Activated naive CD4-positive, alpha-beta T cell treated with anti-CD3 and anti-CD28 coated beads for 36 hours (primary cell): ENCODE measurements at places on chromosomes 2 and 18. TPM values are rescaled to one million over a fixed set of nuclear protein-coding genes. Genes with fewer than 3 reads are reported as not detected.
A peak's percentile ranks its signal among the peaks of the same experiment; 100 is the strongest.

DNA sequence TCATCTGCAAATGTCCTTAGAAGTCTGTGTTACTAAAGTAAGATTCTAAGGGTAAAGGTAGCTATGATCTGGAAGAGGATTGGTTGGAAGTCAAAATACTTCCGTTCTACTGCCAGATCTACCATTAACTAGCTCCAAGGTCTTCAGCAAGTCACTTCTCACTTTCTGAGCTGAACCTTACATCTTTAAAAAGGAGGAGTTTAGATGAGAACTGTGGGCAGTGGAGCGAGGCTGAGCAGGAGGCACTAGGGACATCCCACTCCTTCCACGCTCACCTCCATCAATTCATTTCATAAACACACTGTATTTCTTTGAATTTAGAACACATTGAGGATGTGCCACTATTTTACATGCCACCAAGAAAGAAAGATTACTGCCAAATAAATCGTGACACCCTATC is 143.0 kb downstream of the ABCA12 start:
- H3K4me1 ChIP-seq = no peaks in the 10 kb centered on the region
- no peak for DNase-seq
- H3K27me3 ChIP-seq = peaks cover 1% of the 10 kb centered on the region
- no peaks in the 10 kb centered on the region for H3K36me3 ChIP-seq

DNA sequence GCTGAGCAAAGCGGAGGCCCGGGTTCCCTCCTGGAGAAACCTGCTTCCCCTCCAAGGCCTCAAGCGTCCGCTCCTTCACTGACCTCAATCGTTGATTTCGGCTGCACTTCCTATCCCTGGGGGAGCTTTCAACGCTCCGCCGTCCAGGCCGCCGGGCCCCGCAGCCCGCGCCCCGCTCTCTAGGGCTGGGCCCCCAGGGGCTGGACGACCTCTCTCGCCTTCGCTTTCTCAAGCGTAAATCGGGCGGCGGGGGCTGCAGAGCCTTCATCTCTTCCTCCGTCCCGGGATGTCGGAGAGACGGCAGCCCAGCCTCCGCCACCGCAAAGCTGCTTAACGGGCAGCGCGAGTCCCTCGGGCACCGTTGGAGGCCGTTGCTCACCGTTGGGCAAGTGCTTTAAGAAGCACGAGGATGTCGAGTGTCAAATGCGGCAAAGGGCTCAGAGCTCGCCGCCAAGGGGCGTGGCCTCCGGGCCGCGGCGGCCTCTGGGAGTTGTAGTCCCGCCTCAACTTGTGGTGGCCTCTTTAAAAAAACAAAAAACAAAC is 8.5 kb downstream of the HES6 start:
- H3K27me3 ChIP-seq = peaks cover 11% of the 10 kb centered on the region
- H3K4me1 ChIP-seq = peaks cover 16% of the 10 kb centered on the region
- H3K27ac ChIP-seq = no peak overlapping the region
- peaks cover 1% of the 10 kb centered on the region for H3K36me3 ChIP-seq
- DNase-seq = peak; percentile 84

The GKN2 gene
- total RNA-seq = not detected

GRCh38 chr2:46763861-46764260 is 151.7 kb downstream of the MCFD2 start:
- H3K4me3 ChIP-seq = no peak overlapping the region
- H3K36me3 ChIP-seq = peaks cover 8% of the 10 kb centered on the region
- no peak overlapping the region for H3K27ac ChIP-seq
- H3K27me3 ChIP-seq = no peaks in the 10 kb centered on the region
- no peak for DNase-seq
- no peaks in the 10 kb centered on the region for H3K4me1 ChIP-seq

The NEU4 gene
- total RNA-seq = not detected

The FABP1 gene
- total RNA-seq = not detected

The CNRIP1 gene
- not detected for total RNA-seq

The CAPN14 gene
- total RNA-seq = 1.1 TPM

- no peak overlapping the region for H3K4me3 ChIP-seq
- DNase-seq = no peak
- H3K36me3 ChIP-seq = peaks cover 3% of the 10 kb centered on the region
- peaks cover 24% of the 10 kb centered on the region for H3K4me1 ChIP-seq
- H3K27ac ChIP-seq = no peak overlapping the region
Measured at GRCh38 chr2:207115715-207116364, 49.9 kb downstream of the KLF7 start.

- H3K4me3 ChIP-seq = no peak overlapping the region
- no peaks in the 10 kb centered on the region for H3K4me1 ChIP-seq
- DNase-seq = no peak
- H3K27ac ChIP-seq = no peak overlapping the region
- H3K36me3 ChIP-seq = no peaks in the 10 kb centered on the region
Measured at GRCh38 chr2:139790807-139791752, 1010.9 kb upstream of the NXPH2 start.

- no peaks in the 10 kb centered on the region for H3K36me3 ChIP-seq
- no peak for DNase-seq
- no peaks in the 10 kb centered on the region for H3K4me1 ChIP-seq
- no peak overlapping the region for H3K27ac ChIP-seq
- H3K4me3 ChIP-seq = no peak overlapping the region
- H3K27me3 ChIP-seq = peaks cover 15% of the 10 kb centered on the region
Measured at GRCh38 chr2:110905217-110905616, 172.8 kb downstream of the ACOXL start.

- H3K36me3 ChIP-seq = no peaks in the 10 kb centered on the region
- H3K27ac ChIP-seq = no peak overlapping the region
- peak; percentile 91 for DNase-seq
- H3K27me3 ChIP-seq = no peaks in the 10 kb centered on the region
Measured at GRCh38 chr2:231601356-231602229, 8.9 kb downstream of the TEX44 start.

The OTOS gene
- total RNA-seq = not detected

The DSC2 gene
- total RNA-seq = not detected

GRCh38 chr2:196276421-196276820 is 105.0 kb upstream of the STK17B start:
- H3K36me3 ChIP-seq = peaks cover 1% of the 10 kb centered on the region
- H3K27me3 ChIP-seq = no peaks in the 10 kb centered on the region
- peak overlapping the region; percentile 62 for H3K4me3 ChIP-seq

DNA sequence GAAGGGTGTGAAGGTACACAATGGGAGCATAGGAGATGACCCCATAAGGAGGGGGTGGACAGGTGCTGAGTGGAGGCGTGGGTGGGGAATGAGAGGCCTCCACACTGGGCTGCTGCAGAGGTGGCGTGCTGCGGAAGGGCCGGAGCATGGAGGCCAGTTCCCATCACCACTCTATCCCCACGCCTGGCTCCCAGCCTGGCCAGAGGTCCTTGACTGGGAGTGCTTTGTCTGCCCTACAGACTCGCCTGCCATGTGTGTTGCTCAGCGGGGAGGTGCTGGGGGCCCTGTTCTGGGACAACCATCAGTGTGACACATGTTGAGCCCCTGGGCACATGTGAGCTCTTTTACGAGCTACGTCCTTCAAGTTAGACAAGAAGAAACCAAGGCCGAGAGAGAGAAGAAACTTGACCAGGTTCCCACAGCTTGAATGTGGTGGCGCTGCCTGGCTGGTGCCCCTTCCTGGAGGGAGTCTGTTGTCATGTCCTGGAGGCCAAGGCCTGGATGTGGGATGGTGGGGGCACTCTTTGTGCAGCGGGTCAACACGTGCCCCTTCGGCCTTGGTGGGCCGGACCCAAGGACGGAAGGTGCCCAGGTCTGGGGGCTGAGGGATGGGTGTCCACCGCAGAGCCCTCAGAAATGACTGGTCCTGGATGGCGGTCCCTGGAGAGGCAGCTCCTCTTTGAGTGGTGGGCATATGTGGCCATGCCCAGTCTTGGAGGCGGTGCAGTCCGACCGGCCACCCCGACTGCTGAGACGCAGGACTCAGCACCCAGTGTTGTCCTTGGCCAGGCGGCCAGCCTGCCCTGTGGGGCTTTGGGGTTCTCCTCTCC is 1.2 kb upstream of the INPP5D start:
- H3K27ac ChIP-seq = peak overlapping the region; percentile 75
- H3K27me3 ChIP-seq = no peaks in the 10 kb centered on the region
- peaks cover 9% of the 10 kb centered on the region for H3K36me3 ChIP-seq
